KG1 (cell line): ENCODE measurements at places on chromosomes 5 and 9.
A peak's percentile ranks its signal among the peaks of the same experiment; 100 is the strongest.

DNA sequence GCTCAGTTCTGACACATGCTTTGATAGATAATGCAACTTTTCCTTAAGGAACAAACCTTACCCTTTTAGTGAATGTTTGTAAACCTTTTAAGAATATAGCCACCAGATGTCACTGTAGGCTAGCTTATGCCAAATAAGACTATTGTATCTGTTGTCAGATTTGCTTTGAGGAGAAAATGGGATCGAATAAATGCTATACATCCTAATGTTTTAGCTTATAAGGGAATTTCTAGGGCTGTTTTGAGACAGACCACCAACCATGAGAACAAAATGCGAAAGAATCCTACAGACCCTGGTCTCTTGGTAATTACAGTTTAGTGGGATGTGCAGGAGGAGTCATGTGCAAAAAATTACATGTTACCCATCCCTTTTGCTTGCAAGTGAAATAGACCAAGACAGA, 127.6 kb upstream of the NMUR2 start:
- no peak for DNase-seq

DNA sequence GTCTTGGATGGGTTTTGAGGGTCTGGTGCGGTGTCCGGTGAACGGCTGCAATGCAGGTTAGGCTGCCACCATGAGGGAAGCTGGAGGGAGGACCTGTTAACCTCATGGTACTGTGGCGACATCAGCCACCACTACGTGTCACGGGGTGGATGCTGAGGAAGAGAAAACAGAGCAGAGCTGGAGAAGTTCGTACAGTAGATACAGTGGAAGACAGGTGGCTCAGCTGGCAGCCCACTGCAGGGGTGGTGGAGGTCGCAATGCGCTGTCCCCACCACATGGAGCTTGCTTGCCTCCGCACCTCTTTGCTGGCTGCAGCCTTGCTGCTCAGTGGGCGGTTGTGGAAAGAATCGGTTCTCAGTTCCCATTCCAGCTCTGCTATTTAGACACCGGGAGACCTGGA, 2.8 kb downstream of the DCANP1 start:
- DNase-seq = no peak

GRCh38 chr5:172606156-172606785, 34.8 kb upstream of the NEURL1B start:
- no peak for DNase-seq

GRCh38 chr9:114869845-114870244, 60.5 kb downstream of the TNFSF8 start:
- DNase-seq = no peak

- no peak for DNase-seq
These were observed 133.1 kb downstream of the KCNIP1 start for GRCh38 chr5:170636801-170637477.

GRCh38 chr5:19694949-19695611, 292.9 kb downstream of the CDH18 start:
- DNase-seq = no peak

GRCh38 chr5:128015478-128015877, 68.1 kb upstream of the SLC12A2 start:
- DNase-seq = no peak

- no peak for DNase-seq
These were observed 400.0 kb downstream of the KIAA0825 start for GRCh38 chr5:94218374-94218773.

DNA sequence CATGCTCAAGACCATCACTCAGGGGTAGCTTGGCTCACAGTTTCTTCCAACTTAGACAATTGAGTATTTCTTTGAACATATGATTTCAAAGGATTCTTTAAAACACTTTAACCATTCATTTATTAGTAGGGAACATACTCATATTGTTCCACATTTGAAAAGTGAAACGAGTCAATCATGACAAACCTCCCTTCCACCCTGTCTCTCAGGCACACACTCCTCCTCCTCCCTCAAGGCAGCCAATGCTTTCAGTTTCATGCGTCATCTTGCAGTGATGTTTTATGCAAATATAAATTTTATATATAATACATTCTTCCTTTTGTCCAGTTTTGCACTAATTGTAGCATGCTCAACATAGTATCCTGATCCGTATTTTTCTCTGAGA, 126.0 kb upstream of the BOD1 start:
- DNase-seq = no peak

DNA sequence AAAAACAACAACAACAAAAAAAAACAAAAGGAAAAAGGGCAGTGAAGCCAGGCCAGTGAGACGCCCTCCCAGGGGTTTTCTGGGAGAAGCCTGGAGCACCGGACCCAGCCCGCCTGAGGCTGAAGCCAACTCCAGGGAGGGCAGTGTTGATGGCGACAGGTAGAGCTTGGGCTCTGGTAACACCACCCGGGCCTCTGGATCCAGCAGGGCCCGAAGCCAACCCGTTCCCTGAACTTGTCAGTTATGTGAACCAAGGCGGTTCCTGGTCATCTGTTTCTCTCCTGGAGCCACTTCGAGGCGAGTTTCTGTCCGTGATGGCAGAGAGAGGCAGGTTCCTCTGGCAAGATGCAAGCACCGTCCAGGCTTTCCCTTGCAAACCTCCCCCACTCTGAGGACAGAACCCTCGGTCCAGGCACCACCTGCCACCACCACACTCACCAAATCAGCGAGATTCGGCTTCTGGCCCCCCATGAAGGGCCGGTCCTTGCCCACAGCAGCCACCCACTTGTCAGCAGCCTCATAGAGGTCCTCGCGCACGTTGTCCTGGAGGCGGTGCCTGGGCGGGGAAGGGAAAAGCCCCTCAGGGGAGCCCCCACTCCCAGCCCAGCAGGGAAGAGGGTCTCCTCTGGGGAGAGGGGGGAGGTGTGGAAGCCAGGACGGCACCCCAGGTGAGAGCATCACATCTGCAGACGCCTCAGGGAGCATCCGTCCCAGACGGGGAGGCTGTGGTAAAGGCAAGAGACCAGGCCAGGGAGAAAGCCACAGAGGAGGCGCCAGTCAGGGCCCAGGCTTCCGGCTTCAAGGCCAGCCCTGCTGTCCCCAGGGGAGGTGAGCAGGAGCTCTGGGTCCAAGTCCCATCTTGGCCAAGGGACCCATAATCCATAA, 5.4 kb downstream of the PTGES2 start:
- DNase-seq = no peak

GRCh38 chr9:105425816-105426433, 21.9 kb upstream of the FSD1L start:
- no peak for DNase-seq

DNA sequence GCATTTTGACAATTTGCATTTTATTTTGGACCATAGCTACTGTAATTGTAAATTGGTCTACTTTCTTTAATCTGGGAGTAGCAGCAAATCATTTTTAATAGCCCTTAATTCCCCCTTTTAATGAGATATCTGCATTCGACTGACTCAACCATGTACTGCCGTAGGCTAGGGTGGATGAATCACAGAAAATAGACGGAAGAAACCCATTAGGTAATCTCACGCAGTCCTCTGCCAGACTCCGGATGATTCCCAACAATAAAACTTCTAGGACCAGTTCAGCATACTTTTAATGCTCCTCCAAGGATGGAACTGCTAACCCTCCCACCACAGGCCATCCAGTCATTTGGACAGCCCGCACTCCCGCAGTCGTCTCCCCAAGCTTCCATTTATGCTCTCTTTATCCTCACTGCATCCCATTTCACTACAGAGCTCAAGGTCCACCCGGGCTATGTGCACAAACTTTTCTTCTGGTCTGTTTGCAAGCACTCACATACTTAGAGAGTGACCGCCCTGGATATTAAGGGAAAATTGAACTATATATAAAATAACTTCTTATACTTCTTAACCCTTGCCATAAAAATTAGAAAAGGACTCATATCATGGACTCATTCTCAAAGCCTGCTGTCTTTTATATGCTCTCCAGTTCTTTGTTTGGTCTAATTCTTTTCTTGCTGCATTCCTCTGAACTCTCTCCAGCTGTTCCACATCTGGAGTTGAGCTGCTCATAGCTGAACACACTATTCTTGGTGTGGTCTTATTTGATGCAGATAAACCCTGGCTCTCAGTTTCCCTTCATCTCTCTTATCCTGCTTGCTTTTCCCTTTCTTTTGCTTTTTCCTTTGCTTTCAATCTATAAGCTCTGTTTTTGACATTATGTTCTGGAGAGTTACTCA, 326.6 kb downstream of the ARL15 start:
- no peak for DNase-seq

DNA sequence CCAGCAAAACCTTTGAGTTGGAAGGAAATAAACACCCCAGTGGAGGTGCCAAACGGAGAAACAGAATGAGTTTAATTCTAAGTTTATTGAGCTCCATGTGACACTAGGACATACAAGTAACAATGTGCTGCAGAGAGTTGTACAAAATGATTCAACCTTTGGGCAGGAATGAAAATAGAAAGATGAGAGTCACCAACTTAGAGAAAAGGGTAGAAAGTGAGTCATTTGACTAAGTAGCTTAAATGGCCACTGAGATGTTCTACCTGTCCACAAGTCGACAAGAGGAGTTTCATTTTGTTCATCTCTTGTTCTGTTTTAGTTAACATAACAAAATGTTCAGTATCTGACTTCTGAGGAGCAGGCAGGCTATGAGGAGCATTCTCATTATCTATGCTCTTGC, 284.7 kb downstream of the NR2F1-AS1 start:
- no peak for DNase-seq

- no peak for DNase-seq
These were observed 23.0 kb upstream of the NR3C1 start for GRCh38 chr5:143426437-143426991.

DNA sequence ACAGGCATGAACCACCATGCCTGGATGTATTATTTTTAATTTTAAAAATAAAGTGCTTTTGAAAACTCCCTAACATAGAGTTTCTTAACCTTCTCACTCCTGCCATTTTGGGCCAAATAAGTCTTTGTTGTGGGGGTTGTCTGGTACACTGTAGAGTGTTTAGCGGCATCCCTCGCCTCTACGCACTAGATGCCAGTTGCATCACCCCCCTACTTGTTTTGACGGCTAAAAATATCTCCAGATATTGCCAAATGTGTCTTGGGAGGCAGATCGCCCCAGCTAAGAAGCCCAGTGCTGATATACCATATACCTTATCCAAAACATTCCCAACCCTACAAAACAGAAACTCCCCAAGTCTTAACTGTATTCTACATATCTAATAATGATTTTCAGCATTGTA, 54.6 kb downstream of the SCAI start:
- DNase-seq = no peak

- no peak for DNase-seq
These were observed 498.8 kb upstream of the CD180 start for GRCh38 chr5:67695369-67695768.

DNA sequence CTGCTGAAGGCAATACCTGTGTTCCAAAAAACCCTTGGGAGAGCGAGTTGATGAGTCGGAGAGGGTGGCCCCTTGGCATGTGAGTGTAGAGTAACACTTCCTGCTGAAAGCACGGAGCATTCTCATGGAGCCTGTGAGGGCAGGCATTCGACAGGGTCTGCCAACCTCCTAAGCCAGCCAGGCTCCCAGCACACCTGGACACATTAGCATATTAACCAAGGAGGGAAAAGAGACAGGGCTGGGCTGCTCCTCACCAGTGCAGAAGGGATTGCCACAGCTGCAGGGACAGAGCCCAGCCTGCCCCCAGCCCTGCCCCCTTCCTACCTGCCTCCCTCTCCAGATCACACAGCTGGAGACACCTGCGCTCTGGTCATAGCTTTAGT, 46.4 kb upstream of the SEMA4D start:
- DNase-seq = no peak

DNA sequence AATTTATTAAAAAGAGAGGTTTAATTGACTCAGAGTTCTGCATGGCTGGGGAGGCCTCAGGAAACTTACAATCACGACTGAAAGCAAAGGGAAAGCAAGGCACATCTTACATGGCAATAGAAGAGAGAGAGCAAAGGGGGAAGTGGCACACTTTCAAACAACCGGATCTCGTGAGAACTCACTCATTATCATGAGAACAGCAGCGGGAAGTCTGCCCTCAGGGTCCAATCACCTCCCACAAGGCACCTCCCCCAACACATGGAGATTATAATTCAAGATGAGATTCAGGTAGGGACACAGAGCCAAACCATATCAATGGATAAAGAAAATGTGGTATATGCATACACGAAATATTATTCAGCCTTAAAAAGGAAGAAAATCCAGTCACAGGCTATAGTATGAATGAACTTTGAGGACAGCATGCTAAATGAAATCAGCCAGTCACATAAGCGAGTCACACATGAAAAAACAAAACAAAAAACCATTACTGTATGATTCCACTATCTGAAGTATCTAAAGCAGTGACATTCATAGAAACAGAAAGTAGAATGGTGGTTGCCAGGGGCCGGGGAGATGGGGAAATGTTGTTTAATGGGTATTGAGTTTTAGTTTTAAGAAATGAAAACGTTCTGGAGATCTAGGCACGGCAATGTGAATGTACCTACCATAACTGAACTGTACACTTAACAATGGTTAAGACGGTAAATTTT, 83.4 kb upstream of the PCA3 start:
- DNase-seq = no peak

GRCh38 chr9:95399261-95399660, 81.8 kb upstream of the FANCC start:
- no peak for DNase-seq

- peak; percentile 98 for DNase-seq
These were observed 12.7 kb downstream of the STK10 start for GRCh38 chr5:172175263-172175719.

DNA sequence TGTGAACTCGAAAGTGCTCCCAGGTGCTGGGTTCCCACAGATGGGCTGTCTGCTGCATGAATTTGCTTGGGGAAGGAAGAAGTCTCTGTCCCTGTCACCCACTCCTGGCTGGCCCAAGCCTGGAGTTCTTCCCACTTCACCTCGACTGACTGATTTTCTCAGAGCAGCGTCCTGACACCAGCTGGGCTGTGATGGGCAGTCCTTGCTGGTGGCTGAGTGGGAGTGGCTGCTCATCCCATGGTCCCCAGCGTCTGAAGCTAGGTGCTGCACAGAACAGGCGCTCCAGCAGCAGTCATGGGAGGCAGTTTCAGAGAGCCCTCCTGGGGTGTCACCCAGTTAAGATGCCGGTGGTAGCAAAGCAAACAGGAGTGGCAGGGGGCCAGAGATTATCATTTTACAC, 10.1 kb upstream of the NEURL1B start:
- DNase-seq = no peak

DNA sequence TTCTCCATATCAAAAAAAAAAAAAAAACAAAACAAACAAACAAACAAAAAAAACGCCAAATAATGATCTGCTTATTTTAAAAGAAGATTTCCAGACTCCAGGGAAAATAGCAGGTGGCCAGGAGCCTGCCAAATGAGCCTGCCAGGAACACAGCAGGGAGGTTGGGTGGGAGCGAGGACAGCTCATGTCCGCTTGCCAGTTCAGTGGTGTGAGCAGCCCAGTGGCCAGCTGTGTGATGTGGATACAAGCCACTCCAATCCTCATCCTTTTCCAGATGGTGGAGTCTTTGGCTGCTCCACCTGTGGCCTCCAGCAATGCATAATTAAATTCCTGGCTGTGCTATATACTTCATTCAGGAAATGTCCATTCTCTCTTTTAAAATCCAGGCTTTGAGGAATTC, 1025.1 kb upstream of the C9orf72 start:
- no peak for DNase-seq

DNA sequence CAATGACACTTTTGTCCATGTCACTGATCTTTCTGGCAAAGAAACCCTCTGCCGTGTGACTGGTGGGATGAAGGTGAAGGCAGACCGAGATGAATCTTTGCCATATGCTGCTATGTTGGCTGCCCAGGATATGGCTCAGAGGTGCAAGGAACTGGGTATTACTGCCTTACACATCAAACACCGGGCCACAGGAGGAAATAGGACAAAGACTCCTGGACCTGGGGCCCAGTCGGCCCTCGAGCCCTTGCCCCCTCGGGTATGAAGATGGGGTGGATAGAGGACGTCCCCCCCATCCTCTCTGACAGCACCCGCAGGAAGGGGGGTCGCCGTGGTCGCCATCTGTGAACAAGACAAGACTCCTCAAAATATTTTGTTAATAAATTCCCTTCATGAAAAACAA, 12.0 kb downstream of the SEMA6A start:
- DNase-seq = no peak
